Right renal pelvis (tissue), 4 donors: ENCODE measurements at places on chromosomes 13 and 19.

DNA sequence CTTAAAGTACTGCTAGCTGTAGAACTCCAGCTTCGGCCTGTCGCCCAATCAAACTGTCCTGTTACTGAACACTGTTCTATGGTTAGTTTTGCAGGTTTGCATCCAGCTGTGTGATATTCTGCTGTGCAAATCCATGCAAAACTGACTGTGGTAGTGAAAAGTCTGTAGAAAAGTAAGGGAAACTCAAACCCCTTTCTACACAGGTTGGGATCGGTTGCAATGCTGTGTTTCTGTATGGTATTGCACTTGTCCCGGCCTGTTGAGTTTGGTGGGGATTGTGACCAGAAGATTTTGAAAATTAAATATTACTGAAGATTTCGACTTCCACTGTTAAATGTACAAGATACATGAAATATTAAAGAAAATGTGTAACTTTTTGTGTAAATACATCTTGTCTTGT is 3.6 kb downstream of the MIR17HG start:
- DNase-seq = no peak

DNA sequence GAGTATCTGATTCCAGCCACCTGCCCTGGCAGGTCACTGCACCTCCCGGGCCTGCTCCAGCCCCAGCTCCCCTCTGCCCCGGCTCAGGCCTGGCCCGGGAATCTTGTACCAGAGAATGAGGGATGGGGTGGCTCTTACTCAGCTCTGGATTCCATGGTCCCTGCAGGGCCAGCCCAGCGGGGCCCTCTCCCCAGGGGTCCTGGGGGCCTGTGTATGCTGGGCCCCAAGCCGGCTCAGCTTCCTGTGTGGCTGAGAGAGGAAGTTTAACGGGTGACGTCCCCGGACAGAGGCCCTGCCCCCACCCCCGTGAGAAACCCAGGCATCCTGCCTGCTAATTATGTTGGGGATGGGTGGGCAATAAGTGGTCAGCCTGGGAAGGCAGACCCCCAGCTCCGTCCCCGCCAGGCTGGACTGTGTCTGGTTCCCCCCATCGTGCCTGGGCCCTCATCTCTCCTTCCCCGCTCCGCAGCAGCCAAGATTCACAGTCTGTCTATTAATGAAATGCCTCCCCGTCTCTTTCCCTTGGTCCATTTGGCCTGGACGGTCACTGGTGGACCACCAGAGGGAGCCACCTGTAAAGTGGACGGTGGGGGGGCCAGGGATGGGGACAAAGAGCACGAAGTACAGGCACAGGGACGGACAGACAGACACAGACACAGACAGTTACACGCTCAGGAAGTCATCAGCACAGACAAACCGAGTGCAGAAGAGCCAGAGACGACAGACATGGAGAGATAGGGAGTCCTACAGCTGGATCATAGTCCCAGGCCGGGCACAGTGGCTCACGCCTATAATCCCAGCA is at the start of gene DENND1C:
Gene DENND1C, minus strand, starts transcription at position 247 of the 802 bp plus-strand sequence. Its CDS starts 92 bp downstream, at position 155.
- no peak for DNase-seq

DNA sequence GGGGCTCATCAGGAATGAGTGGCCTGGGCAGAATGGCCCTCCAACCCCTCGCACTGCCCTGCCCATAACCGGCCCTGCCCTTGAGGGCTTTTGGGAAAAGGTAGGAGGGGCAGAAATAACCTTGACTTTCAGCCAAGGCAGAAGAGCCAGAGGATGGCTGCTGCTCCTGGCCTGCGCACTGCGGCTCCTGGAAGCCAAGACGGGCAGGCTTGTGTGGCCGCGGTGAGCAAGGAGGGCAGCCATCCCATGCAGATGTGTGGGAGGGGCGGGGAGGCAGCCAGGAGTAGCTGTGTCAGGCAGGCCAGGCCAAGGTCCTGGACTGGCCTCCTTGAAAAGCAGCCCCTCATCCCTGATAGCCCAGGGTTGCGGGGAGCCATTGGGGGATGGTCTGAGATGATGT is 57.6 kb upstream of the URI1 start:
- no peak for DNase-seq

DNA sequence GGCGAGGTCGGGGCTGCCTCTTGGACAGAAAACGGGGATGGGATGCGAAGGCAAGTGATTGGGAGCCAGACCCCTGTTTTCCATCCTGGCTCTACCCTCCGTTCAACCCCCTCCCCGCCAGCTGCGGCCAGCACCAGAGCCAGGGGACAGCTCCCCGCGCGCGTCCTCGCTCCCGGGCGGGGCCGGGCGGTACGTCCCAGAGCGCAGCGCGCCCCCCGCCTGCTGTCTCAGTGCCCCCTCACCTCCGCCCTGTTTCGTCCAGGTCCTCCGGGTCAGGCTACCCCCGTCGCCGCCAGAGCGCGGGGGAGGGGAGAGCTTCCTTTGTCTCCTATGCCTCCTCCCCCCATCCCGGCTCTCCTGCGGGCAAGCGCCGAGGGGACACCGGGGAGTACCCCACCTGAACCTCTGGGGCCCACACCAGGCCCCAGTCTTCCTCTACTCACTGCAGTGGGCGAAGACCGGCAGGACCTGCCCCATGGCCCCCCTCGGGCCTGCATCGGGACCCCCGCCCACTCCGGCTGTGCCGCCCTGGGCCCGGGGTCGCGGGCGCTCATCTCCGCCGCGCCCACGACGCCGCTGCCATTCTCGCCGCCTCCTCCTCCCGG is 396 bp downstream of the RTN2 start:
- no peak for DNase-seq

GRCh38 chr19:7527516-7528191 is 5.2 kb downstream of the MCOLN1 start:
- no peak for DNase-seq
